ENCODE measurements at places on chromosomes 13 and 19.

GRCh38 chr19:41565379-41565720 lies 10.6 kb upstream of the CEACAM21 start:
- H3K4me3 ChIP-seq: no peak overlapping the region
- peaks cover 30% of the 10 kb centered on the region for H3K27me3 ChIP-seq
- H3K4me1 ChIP-seq: no peaks in the 10 kb centered on the region
- no peak overlapping the region for H3K27ac ChIP-seq
- no peak for DNase-seq
- H3K36me3 ChIP-seq: no peaks in the 10 kb centered on the region

GRCh38 chr13:95385798-95386197 lies 84.5 kb upstream of the ABCC4 start:
- H3K27me3 ChIP-seq: no peaks in the 10 kb centered on the region
- no peaks in the 10 kb centered on the region for H3K36me3 ChIP-seq
- H3K4me1 ChIP-seq: no peaks in the 10 kb centered on the region
- no peak overlapping the region for H3K27ac ChIP-seq

GRCh38 chr19:9945319-9945966 lies 9.1 kb upstream of the OLFM2 start:
- H3K27me3 ChIP-seq: no peaks in the 10 kb centered on the region
- no peaks in the 10 kb centered on the region for H3K36me3 ChIP-seq
- peak overlapping the region; percentile 47 for H3K27ac ChIP-seq
- peak; percentile 65 for DNase-seq
- no peak overlapping the region for H3K4me3 ChIP-seq

- H3K4me1 ChIP-seq: no peaks in the 10 kb centered on the region
- peak within 1 kb of the TSS; percentile 49 for H3K4me3 ChIP-seq
- H3K27me3 ChIP-seq: no peaks in the 10 kb centered on the region
- peak; percentile 89 for DNase-seq
- H3K27ac ChIP-seq: peak within 1 kb of the TSS; percentile 81
- no peaks in the 10 kb centered on the region for H3K36me3 ChIP-seq
Measured at GRCh38 chr19:11197291-11198174, at the start of gene KANK2. KANK2 (minus strand) TSS chr19:11197545; CDS start chr19:11194511, 3,034 bp downstream.

DNA sequence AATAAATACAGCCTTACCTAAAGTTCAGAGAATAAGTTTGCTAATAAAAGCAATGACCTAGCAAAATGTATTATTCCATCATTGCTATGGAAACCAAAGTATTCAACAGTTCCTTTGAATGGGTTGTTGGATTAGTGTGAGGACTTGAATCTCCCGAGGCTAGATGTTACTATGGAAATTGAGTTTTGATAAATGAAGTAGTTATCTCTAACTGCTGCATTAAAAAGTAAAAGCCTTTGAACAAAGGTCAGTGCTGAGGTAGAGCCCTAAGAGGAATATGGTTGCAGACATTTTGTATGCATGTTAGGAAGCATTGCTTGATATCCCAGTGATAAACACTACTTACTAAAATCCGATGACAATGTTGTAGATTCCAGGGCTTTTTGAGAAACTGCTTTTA lies 6.2 kb downstream of the KLF5 start:
- no peaks in the 10 kb centered on the region for H3K27me3 ChIP-seq
- H3K36me3 ChIP-seq: no peaks in the 10 kb centered on the region
- H3K27ac ChIP-seq: peak overlapping the region; percentile 72
- no peak for DNase-seq
- H3K4me3 ChIP-seq: peak overlapping the region; percentile 77

DNA sequence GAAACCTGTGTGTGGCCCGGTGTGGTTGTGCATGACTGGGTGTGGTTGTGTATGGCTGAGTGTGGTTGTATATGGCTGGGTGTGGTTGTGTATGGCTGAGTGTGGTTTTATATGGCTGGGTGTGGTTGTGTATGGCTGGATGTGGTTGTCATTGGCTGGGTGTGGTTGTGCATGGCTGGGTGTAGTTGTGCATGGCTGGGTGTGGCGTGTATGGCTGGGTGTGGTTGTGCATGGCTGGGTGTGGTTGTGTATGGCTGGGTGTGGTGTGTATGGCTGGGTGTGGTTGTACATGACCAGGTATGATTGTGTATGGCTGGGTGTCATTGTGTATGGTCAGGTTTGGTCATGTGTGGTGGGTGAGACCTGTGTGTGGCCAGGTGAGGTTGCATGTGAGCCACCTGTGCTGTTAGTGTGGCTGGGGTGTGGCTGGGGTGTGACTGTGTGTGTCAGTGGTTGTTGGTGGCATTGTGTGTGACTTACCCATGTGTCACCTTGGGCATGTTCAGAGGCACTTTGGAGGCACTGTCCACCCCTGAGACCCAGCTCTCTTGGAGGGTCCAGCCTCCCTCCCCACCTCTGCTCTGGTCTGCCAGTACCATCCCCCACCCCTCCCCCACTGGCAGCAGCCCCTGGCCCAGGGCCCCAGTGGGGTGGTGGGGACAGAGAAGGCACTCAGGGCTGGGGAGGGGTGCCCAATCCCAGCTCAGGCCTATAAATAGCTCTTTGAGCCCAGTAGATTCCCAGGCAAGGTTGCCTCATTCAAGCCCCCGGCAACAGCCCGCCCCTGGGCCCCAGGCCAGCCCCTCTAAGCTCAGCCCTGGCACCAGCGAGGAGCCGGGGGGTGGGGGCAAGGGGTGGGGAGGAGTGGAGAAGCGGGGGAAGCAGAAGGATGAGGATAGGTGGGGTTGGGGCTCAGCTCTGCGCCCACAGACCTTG lies 3.9 kb upstream of the NCAN start:
- H3K27ac ChIP-seq: no peak overlapping the region
- DNase-seq: peak; percentile 40
- H3K36me3 ChIP-seq: no peaks in the 10 kb centered on the region
- no peak overlapping the region for H3K4me3 ChIP-seq
